Sciatic nerve (tissue), 2 donors: ENCODE measurements at places on chromosomes 1 and 21.

DNA sequence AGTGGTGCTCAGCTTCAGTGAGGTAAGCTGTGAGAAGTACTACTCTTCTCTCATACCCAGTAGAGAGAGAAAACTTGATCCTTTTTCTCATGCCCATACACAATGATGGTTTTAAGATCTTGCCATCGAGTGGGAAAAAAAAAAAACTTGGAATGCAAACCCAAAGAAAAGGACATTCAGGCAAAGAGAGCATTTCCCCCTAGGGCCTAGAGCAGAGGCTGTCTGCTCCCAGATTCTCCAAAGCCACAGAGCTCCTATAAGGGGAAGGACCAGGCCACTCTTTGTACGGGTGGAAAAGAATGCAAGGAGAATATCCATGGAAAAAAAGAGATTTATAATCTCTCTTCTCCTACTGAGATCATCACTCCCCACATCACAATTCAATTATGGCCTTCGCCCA, 34.9 kb downstream of the MROH9 start:
- no peak for DNase-seq

DNA sequence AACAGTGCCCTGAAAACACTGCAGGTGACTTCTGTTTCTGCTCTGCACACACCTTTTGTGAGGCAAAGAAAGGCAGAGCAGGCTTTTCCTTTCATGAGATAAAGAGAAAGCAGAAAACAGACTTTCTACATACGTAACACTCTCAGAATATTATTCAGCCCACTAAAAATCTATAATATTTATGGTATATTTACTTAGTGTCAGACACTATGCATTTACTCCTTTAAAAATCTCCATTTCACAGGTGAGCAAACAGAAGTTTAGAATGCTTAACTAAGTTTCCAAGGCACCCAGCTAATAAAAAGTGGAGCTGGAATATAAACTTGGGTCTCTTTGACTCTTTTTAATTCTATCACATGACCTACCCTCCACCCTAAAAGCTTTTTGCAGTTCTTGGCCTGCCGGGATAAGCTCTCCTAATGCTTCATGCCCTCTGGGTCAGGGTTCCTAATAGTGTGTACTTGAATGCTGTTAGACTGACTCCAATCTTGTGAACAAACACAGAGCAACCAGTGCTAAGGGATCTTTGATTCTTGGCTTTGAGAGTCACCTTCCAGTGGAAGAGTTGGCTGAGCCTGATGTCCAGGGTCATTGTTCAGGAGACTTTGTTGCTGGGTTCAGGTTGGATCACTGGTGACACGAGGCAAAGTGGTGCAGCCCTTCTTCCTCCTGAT, 27.2 kb downstream of the PROK1 start:
- DNase-seq, result no peak

GRCh38 chr1:157478030-157478429, 74.3 kb downstream of the FCRL5 start:
- DNase-seq, result no peak

- no peak for DNase-seq
These were observed 11.0 kb upstream of the ELK4 start for GRCh38 chr1:205642679-205643307.

GRCh38 chr1:53869454-53870117, 20.0 kb downstream of the YIPF1 start:
- DNase-seq, result no peak

DNA sequence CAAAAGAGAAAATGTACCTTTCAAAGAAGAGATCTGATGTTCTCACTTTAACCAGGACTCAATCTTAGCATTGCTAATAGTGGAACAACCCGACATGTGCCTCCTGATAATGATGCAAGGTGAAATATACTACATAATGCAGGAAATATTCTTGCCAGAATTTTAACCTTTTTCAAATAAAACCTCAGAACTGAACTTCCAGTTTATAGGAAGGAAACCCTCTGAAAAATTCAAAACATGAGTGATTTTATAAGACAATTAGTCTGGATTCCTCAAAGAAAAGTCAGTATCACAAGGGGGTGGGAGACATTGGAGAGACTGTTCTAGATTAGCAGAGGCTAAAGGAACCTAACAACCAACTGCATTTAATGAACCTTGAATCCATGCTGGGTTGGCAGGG, 18.1 kb downstream of the AHCYL1 start:
- no peak for DNase-seq

DNA sequence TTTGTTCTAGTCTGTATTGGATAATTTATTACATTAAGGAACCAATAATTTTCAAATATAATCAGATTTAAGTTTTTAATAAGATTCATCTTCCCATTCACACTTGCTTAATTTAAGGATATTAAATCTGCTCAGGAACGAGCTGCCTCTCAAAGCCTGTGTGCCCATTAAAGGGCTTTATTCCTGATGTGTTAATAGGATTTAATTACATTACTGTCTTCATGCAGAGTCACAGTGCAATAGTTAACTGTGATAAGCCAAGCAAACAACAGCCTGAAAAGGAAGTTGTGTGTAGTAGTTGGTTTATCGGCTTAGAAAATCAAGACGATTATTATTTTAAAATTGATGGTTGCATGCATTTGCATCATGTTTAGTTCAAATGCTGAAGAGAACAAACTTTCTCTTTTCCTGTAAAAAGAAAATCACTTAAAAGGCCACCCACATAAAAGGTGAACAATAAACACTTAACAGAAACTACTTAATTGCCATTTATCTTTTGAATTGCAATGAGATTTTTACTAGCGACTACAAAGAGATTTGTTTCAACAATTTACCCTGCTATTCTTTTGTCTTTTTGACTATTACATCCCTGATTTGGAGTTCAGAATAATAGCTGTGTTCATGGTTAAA, 174.6 kb downstream of the RWDD3 start:
- no peak for DNase-seq
